ENCODE measurements at places on chromosomes 12 and 14.

GRCh38 chr14:81511111-81511904 is 22.3 kb downstream of the SEL1L start:
- no peak for DNase-seq

DNA sequence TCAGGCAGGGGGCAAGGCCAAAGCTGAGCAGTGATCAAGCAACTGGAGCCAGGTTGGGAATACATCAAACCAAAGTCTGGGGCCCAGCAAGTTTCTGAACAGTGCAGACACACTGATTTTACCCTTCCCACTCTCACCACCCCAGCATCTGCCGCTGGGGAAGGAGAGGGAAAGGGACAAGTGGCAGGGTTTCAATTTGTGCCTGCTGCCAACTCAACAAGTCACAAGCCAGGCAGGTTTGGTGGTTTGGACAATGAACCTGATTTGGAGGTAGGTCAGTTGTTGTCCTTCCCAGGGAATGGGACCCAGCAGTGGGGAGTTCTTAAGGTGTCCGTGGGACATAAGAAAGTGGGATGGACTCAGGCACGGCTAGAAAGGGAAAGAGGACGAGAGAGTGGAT is 151.9 kb upstream of the NOS1 start:
- DNase-seq: no peak

- no peak for DNase-seq
Observed at GRCh38 chr12:56980941-56981530, 23.6 kb upstream of the RDH16 start.

GRCh38 chr12:91202390-91202789 is 19.8 kb upstream of the DCN start:
- DNase-seq: no peak

DNA sequence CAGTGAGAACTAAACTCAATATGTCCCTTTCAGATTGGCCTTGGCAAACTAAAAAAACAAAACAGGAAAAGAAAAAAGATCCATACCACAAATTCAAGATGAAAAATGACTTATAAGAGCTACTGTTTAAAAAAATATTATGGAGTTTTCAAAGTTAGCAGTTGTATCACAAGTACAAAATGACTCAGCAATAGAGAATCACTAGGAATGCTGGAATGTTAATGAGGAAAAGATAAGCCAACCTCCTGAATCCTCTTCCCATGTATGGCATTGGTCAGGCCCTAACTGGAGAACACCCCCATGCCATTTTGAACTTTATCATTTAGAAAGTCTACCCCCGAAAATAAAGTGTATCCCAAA is 62.2 kb downstream of the PPP1R36 start:
- no peak for DNase-seq

DNA sequence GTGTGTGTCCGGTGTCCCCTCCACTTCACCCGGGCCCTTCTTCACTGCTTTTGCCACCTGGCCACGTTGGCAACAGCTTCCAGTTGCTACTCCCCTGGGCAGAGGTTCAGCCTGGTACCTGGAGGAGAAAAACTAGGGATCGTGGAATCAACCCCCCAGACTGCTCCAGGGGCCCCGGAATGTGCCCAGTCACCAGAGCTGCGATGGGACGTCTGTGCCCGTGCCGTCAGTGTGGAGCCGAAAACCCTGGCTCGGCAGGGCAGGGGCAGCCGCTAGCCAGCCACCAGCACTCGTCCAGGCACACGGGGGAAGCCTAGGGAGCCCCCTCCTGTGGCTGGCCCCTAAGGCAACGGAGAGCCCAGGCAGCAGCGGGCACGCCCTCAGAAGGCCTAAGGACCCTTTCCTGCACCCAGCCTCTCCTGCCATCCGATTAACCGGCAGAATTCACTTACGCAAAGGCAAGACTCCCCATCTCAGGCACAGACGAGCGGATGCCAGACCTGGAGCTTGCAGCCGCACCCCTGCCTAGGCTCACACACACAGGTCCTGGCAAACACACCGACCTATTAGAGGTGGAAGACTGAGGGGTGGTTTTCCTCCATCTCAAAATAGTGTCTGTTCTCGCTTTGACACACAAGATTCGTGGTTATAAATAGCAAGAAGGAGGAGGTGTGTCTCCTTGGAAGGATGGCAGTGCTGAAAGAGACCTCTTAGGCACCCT is 62.6 kb downstream of the FBXL14 start:
- DNase-seq: no peak

DNA sequence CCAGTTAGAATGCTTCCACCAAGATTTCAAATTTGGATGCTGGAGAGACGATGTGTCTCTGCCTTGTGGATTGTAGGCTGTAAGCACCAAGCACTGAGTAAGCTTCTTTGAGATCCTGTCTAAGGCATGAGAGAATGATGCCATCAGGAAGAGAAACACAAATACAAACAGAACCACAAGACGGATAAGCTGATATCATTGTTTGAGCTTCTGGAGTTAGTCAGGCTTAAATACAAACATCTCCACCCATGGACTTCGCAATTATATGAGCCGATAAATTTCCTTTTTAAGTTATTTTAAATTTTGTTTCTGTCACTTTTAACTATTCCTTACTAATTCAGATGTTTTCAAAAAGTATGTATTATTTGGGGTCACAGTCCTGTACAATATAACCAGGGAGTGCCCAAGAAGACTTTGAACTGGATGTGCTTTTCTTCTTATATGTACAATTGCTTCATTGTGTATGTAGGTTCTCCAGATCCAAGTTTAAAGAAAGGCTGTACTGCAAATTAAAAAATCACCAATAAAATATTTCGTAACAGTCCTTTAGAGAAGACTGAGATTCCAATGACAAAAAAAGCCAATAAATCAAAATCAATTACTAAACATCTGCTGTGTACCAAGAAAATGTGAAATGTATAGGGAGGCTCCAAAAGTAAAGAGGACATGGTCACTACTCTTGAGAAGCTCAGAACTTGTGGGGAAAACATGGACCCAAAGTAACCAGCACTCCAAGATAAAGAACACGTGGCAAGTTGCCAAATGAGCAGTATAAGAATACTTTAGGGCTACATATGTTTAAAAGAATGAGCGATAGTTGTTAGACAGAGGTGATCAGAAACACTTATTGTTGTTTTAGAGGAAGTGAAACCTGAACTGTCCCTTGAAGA is 274.1 kb downstream of the ADAMTS20 start:
- DNase-seq: no peak

DNA sequence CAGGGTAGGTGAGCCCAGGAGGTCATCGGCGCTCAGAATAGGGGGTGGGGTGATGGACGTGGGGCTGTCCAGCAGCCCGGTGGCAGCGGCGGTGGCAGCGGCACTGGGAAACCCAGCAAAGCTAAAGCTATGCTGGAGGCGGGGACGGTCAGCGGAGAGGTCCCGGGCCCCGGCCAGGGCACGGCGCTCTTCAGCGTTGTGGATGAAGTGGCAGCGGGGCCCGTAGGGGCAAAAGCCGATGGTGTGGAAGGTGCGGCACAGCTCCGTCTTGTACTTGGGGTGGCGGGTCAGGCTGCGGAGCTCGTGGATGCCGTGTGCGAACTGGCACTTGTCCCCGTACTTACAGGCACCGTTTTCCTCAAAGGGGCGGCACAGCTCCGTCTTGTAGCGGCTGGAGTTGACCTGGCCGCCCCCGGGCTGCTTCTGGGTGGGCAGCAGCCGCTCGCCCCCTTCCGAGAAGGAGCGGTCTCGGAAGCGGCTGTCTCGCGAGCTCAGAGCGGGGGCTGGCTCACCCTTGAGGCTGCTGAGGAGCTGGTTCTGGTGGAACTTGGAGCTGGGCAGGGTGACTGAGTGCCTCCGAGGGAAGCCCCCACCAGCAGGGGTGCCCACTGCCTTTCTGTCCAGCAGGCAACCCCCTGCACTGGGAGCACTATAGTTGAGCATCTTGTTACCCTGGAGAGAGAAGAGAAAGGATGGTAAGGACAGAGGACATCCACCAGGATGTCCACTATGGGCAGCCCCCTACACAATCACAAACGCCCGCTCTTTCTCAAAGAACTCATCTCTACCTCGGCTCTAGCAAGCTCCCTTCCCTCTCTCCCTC is 2.8 kb downstream of the ZFP36L1 start:
- no peak for DNase-seq

- no peak for DNase-seq
Observed at GRCh38 chr12:87280893-87281292, 748.3 kb downstream of the C12orf50 start.

Data from SHP77 (cell line).